ENCODE measurements at places on chromosomes 6 and 20.
A peak's percentile ranks its signal among the peaks of the same experiment; 100 is the strongest.

DNA sequence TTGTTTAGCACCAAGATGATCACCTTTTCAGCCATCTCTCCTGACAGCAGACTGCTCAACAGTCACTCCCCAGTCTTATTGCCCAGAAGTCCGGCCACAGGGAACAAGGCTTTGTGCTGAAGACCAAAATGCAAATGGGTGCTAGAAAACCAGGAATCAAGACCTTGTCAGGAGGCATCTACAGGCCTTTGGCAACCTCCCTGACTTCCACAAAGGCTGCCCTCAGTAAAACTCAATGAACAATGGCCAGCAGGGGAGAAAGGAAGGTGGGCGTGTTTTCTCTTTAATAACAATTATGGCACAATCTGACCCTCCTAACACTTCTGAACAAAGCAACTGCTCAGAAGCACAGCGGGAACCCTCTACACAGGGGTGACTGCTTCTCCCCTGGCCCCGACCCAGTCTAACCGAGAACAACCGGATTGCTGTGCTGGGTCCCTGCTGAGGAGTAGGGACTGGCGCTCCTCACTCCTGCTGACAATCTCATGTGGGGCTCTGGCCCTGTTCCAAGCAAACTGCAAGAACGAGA is 41.6 kb downstream of the PLCG1 start:
- no peak for DNase-seq

GRCh38 chr6:6611486-6611885 is 23.0 kb downstream of the LY86 start:
- no peak for DNase-seq

- no peak for DNase-seq
Measured at GRCh38 chr6:35945650-35946025, 24.7 kb upstream of the SRPK1 start.

GRCh38 chr20:1478566-1478965 is 11.9 kb upstream of the NSFL1C start:
- no peak for DNase-seq

DNA sequence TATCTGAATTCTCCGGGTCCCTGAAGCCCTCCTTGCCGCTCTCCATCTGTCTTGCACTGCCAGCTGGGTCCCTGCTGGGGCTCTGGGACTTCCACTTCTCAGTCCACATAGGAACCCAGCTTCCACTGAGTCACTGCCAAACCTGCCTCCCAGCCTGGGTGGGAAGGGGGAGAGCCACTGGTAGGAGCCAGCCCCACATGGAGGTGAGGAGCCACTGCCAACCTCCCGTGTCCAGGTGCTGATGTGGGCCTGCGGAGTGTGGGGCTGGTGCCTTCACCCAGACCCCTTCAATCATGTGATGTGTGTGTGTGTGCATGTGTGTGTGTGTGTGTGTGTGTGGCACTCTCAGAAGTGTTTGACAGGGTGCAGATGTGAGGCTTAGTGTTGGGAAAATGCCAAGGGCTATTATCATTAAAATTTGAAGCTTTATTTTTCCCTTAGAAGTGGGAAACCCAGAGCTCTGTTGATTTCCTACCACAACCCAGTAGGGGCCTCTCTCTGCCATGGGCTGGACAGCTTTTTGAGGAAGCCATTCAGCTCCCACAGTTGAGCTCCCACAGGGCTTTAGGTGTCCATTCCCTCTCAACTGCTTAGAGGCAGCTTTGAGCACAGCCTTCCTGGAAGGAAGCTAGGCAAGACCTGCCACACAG is 9.3 kb upstream of the SGK2 start:
- no peak for DNase-seq

DNA sequence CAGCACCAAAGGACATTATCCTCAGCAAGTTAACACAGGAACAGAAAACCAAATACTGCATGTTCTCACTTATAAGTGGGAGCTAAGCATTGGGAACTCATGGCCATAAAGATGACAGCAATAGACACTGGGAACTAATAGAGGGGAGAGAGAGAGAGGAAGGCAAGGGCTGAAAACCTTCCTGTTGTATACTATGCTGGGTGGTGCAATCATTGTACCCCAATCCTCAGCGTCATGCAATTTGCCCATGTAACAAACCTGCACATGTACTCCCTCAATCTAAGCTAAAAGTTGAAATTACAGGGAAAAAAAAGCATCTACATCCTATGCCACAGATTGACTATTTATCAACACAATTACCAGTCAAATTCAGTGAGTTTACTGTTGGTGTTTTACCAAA is 20.0 kb upstream of the VNN1 start:
- no peak for DNase-seq

GRCh38 chr6:86537292-86537861 is 400.0 kb upstream of the HTR1E start:
- no peak for DNase-seq

DNA sequence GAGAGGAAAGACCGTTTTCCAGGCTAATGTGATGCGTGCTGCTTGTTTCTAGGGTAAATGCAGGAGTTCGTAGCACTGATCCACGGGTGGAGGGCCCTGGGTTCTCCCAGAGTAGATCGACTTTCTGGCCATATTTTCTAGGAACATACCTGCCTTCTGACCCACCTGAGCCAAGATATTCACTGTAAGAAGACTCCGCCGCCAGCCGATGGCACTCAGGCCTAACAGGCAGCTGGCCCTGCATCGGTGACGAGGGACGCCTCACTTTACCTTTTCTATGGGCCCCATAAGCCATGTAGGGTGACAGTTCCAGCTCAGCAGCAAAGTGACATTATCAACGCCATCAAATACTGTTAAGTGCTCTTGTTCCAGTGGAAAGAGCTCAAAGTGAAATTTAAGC is 30.2 kb upstream of the FRMD1 start:
- no peak for DNase-seq

GRCh38 chr20:62287759-62288534 is 14.8 kb upstream of the ADRM1 start:
- no peak for DNase-seq

DNA sequence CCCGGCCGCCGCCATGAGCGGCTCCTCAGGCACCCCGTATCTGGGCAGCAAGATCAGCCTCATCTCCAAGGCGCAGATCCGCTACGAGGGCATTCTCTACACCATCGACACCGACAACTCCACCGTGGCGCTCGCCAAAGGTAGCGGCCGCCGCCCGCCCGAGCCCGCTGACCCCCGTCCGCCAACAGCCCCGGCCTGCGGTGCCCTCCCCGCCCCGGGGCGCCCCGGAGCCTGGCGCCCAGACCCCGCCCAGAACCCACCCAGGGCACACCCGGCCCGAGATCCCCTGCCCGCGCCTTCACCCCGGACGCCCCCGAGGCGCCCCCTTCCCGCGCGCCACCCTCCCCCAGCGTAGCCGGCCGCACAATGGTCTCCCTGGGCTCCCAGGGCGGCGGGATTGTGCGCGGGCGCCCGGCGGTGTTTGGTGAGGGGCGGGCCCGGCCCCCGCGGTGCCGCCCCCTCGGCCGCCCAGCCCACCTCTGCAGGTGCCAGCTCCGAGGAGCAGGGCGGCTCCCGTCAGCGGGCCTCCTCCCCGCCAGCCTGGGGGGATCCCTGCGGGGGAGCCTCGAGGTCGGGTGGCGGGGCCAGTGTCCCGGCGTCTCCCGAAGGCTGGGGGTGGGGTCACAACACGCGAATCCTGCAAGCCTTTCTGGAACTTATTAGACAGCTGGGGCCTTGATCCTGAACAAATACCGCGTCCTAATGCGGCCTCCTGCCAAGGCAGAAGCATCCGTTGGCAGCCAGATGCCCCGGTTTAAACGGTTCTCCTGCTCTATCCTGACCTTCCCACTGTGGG is 577 bp downstream of the LSM14B start:
- peak; percentile 65 for DNase-seq

- DNase-seq = no peak
Measured at GRCh38 chr20:41738604-41739206, 120.5 kb upstream of the CHD6 start.

GRCh38 chr6:160081398-160081797 is 40.2 kb upstream of the SLC22A1 start:
- DNase-seq = no peak

GRCh38 chr6:14917109-14917910 is 328.6 kb upstream of the JARID2 start:
- no peak for DNase-seq

DNA sequence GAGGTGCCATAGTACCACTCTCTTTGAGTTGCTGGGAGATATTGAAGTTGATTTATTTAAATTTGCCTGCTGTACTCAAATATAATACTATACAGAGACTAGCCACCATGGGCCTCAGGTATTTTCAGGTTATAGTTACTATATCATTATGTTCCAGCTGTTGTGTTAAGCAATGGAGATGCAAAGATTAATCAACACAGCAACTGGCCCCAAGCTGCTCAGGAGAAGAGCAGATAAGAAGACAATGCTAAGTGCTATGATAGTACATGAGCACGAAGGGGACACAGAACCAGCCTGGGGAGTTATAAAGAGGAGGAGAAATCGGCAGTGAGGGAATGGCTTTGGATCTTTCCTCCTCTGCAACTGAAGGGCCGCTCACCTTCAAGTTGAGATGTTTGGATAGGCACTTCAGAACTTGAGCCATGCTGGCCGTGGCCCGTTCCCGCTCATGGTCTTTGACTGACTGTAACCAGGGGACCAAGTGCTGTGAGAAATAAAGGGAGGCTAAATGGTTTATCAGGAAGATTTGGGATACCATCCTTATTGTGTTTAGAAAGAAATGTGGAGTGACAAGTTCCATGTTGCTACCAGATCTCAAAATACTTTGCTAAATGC is 24.3 kb upstream of the RPN2 start:
- DNase-seq = no peak

GRCh38 chr20:17674722-17675518 is 7.1 kb downstream of the RRBP1 start:
- DNase-seq = no peak

DNA sequence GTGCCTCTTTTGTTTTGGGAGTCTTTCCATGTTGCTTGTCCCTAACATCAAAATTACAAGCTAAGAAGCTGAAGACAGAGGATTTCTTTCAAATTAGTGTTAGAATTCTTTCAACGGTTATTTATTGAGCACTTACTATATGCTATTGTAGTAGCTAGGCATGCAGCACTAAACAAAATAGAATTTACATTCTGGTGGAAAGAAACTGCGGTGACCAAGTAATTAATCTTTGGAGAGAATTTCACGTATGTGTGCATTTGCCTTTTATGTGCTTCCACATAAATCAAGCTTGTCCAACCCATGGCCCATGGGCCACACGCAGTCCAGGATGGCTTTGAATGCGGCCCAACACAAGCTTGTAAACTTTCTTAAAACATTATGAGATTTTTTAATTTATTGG is 33.0 kb upstream of the DUSP22 start:
- no peak for DNase-seq

GRCh38 chr20:30910937-30911725 is 346.3 kb upstream of the DEFB115 start:
- no peak for DNase-seq

- DNase-seq = no peak
Measured at GRCh38 chr6:167044696-167045095, 45.5 kb downstream of the CEP43 start.

- DNase-seq = no peak
Measured at GRCh38 chr6:2988094-2988425, 11.6 kb upstream of the NQO2 start.

DNA sequence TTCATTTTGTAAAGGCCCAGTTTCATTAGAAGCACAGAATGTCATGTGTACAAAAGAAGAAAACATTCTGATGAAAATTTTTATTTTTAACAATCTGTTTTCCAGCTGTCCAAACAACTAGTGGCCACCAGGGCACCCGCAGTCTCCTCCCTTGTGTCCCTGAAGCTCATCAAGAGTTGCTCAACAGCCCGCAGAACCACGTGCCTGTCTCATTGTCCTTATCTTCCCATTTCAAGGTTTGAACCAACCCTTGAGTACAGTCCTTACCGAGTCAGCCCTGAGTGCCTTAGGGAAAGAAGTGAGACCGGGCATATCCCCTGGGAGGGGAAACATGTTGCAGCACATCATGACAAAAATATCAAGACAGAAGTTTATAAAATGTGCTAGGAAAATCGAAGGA is 15.9 kb upstream of the ZNF133 start:
- DNase-seq = no peak

DNA sequence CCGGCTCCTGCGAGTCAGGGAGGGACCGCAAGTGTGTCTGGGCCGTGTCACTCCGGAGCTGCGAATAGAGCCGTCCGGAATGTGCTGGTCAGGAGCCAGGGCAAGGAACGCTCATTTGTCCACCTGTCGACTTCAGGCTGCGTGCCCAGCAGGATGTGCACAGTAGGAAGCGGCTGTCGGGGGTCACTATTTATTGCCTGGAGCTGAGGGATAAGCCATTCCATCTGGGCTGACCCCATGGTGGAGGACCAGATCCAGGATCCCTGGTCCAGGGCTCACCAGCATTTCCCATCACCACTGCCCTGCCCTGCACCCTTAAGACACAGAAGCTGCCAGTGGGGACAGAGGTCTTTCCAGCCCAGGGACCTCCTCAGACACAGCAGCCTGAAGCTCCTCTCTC is 14.7 kb downstream of the NTSR1 start:
- no peak for DNase-seq

DNA sequence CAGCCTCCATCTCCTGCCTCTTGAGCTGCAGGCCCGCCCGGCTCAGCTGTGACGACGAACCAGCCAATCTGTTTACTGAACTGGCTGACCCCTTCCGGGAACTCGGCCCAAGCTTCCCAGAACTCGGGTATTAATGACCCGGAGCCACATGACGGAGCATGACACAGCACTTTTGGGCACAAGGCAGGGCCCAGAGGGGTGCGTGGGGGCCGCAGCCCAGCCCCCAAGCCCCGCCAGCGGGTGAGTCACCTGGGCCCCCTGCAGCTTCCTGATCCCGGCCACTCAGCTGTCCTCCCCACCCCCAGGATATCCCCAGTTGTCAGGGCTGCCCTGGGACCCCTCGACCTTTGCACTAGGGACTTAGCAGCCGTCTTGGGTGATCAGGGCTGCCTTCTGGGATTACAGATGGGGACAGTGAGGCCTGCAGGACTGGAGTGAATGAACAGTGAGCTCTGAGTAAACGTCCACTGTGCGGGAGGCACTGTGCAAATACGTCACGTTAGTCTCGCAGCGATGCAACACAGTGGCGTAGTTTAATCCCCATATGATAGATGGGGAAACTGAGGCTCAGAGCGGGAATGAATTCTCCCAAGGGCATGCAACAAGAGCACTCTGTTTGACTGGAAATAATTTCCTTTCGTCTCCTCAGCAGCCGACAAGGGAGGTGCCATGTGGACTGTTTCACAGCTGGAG is 102.1 kb downstream of the CEBPB start:
- no peak for DNase-seq

GRCh38 chr6:165118736-165119135 is 190.7 kb downstream of the C6orf118 start:
- no peak for DNase-seq

GRCh38 chr6:3405182-3405518 is 51.7 kb downstream of the SLC22A23 start:
- no peak for DNase-seq

DNA sequence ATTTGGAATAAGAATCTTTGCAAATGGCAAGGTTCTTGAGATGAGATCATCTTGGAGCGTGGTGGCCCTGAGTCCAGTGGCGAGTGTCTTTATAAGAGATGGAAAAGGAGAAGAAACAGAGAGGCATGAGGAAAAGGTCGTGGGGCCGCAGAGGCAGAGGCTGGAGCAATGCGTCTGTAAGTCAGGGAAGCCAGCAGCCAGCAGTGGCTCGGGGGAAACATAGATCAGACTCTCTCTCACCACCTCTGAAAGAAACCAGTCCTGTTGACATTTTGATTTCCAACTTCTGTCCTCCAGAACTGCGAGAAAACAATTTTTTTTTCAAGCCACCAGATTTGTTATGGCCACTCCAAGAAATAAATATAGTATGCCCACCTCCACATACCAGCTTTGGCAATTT is 226.6 kb downstream of the TFAP2C start:
- DNase-seq = no peak
